G401 (cell line): ENCODE measurements at places on chromosomes 6 and 20.

- no peak for DNase-seq
These were observed 14.9 kb downstream of the IL17A start for GRCh38 chr6:52201046-52201445.

- DNase-seq: peak; percentile 69
These were observed 458 bp upstream of the ARMC12 start for GRCh38 chr6:35736253-35736894.

DNA sequence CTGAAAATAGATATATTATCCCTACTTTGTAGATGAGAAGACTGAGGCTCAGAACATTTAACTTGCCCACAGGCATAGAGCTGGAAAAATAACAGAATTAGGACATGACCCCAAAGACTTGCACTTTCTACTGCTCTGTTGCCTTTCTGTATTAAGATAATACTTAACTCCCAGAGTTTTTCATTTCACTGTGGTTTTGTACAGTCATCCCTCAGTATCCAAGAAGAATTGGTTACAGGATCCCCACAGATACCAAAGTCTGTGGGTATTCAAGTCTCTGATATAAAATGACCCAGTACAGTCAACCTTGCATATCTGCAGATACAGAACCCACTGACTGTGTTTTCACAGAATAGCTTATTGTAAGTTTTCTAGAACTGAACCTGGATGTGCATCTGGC is 16.8 kb downstream of the MRS2 start:
- DNase-seq: no peak

DNA sequence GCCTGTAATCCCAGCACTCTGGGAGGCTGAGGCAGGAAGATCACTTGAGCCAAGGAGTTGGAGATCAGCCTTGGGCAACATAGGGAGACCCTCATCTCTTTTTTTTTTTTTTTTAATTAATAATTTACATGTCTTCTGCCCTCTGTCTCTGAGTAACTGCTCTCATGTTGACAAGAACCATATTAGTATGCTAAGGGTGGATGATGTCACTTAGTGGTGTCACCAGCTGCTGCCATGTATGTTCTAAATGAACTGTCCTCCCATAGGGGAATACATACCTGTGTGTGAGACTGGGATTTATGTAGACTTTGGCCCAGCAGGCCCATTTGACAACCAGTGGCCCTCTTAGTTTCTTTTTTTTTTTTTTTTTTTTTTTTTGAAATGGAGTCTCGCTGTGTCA is 65.6 kb downstream of the SCAND1 start:
- no peak for DNase-seq

GRCh38 chr6:155432293-155432692 is 23.3 kb downstream of the NOX3 start:
- DNase-seq: no peak

- no peak for DNase-seq
These were observed 34.8 kb upstream of the JAG1 start for GRCh38 chr20:10708351-10709185.

GRCh38 chr20:19451923-19452295 is 239.5 kb downstream of the SLC24A3 start:
- DNase-seq: no peak

DNA sequence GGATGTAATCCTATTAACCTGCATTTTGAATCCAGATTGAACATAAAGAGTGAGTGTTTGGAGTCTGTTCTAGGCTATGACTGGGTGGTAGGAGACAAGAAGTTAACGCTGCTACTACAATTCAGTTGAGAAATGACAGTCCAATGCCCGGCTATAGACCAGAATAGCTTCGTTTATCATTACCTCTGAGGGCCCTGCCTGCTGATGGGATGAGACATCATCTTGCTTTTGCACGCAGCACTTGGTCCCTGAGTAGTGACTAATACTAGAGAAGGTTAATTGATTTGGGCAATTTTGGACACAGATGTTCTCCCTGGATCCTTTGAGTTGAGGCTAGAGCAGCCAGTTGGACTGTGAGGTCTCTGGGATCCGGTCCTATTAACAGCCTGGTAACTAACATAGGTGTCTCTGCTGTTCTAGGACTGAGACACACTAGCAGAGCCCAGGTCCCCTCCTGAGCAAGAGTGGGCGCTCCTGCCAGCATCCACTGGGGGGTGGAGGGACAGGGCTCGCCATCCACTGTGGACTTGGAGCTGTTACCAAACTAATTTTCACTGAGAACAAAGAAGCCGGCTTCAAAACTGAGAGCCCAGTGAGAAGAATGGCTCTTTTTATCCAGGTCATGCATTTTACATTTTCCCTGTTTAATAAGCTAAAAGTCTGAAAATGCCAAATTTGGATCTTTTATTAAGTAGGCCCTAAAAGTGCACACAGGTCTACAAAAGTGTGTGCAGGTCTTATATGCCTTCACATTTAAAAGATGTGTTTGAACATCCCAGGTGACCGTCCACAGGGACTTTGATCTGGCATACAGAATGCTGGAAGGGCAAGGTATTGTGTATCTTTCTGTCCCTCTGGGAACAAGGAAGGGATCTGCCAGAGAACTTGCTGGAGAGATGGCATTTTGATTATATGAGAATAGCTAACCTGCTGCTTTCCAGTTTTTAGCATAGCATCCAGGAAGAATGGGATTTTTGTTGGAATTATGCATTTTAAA is 212.5 kb downstream of the CDH4 start:
- DNase-seq: no peak

- DNase-seq: no peak
These were observed 41.9 kb downstream of the HBS1L start for GRCh38 chr6:135012764-135013163.

- DNase-seq: no peak
These were observed 32.5 kb upstream of the SMLR1 start for GRCh38 chr6:130794738-130795137.

- no peak for DNase-seq
These were observed 435.4 kb downstream of the BCKDHB start for GRCh38 chr6:80541886-80542285.

DNA sequence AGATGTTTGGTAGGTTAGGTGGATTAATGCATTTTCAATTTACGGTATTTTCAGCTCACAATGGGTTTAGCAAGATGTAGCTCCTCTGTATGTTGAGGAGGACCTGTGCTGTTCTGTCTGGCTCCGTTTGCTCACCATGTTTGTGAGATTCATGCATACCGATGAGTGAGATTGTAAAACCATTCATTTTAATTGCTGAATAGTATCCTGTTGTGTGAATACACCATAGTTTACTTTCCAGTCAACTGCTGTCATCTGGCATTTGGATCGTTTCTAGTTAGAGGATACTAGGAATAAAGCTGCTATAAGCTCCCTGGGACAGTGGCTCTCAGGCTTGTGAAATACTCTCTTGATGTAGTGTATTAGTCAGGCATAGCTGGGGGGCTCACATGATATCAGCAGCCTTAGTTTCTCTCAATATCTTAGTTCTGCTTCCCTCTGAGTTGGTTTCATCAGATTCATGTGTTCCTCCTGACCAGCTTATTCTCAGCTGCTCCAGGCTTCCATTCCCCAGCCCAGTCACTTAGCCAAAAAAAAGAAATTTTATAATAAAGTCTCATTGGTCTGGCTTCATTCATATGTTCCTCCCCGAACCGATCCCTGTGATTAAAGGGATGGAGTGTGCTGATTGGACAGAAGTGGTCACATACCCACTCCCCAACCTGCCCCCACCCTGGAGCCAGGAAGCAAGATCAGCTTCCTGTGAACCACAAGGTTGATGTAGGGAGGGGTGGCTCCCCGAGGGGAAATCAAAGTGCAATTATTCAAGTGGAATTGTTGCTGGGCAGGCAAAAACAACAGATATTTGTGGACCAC is 10.9 kb upstream of the B4GALT5 start:
- no peak for DNase-seq

DNA sequence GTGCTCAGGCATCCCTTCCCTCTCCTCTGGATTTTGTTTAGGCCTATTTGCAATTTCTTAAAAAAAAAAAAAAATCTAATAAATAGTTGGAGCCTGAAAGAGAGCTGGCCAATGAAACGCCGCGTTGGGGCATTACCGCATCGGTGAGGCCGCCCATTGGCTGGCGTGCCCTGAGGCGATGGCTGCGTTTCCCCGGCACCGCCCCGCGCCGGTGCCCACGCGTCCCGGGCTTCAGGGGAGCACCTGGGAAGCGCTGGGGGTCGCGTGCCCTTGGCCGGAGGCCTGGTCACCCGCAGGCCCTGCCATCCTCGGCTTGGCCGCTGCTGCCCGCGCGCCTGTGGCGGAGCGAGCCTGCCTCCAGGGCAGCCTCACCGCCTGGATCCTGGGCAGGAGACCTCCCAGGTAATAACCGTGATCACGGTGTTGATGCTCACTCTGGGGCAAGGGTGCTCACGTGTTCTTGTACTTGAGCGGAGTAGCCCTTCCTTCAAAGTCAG is 155.4 kb downstream of the NRN1 start:
- DNase-seq: peak; percentile 84

DNA sequence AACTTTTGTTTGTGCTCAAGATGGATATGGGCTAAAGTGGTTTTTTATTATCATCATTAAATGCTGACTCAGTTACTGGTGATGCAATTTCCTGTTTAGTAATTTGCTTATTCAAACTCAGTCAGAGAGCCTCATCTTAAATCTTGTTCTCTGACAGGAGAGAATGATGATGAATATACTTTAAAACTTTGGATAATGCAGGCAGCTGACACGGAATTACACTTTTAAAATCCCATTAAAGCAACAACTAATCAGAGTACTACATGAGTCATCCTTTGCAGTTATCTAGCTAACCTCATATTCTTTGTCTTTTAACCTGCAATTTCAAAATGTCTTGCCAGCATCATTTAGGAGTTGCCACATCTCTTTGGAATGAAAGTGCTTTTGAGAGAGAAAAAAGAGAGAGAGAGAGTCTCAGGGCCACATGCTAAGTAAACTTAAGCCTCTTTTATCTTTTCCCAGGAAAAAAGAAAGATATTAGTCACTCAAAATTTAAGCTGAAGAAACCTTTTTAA is 9.2 kb upstream of the C6orf141 start:
- no peak for DNase-seq

DNA sequence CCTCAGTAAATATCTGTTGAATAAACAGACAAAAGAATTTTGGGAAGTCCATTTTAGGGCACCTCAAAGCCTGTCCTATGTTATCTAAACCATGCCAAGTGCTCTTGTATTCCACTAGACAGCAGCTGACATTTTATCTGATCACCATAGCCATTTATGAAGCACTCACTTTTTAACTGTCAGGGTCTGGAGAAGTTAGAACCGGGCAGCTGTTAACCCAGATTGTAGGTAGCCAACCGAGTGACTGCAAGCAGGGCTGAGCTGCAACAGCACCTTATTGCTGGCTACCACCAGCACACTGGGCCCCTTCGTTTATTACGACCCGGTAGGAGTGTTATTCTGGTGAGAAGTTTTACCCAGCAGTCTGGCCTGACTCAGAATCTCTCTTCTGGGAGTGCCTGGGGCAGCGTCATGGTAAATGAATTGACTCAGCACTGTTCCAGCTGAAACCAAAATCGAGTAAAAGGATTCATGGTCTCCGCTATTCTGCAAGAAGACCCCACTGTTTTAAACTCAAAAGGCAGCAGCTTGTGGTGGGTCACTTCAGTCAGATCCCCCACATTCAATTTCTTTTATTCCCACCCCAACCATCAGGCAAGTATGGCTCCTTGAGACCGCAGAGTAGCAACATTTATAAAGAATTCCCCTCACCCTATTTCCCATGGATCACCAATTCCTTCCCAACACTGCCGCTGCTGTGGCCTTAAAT is 1.7 kb downstream of the UBE2V1 start:
- DNase-seq: no peak
